ENCODE measurements at places on chromosomes 13 and 19.

GRCh38 chr19:33673258-33673875 lies 51.6 kb downstream of the CHST8 start:
- DNase-seq = no peak

- no peak for DNase-seq
Measured at GRCh38 chr13:23903906-23904280, 6.6 kb upstream of the C1QTNF9B start.

GRCh38 chr13:102440259-102440936 lies 38.5 kb upstream of the FGF14 start:
- no peak for DNase-seq

DNA sequence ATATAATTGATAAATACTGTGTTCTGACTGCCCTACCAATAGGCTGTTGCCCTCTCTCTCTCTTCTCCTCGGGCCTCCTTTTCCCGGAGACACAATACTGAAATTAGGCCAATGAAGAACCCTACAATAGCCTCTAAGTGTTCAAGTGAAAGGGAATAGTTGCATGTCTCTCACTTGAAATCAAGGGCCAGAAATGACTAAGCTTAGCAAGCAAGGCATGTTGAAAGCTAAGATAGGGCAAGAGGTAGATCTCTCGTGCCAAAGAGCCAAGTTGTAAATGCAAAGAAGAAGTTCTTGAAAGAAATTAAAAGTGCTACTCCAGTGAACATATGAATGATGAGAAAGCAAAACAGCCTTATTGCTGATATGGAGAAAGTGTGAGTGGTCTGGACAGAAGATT lies 13.3 kb downstream of the KATNAL1 start:
- no peak for DNase-seq

DNA sequence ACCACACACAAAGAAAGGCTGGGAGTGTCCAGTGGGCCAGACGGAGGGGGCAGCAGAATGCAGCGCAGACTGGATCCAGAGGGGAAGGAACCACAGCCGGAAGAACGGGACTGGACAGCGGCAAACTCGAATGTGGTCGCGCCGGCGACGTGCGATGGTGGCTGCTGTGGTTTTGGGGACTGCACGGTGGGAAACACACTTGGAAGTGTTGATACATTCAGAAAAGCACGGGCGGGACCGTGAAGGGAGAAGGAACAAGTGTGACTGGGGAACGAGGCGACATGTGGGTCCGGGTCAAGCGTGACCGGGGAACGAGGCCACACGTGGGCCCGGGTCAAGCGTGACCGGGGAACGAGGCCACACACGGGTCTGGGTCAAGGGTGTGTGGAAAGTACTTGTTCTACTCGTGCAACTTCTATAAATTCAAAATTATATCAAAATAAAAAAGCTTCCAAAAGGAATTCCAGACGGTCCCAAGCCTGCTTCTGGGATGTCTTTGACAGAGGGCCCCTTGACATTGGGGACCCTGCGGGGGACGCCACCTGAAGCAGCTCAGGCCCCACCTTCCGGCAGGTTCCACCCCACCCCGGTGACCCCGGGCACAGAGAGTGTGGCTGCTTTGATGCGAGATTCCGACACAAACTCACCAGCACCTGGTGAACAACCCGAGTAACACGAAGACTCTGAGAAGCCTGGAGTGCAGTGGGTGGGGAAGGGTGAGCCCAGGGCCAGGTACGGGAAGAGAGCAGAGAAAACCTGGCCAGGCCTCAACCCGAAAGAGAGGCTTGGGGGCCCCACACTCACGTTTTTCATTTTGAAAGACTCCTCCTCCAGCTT lies 25.1 kb upstream of the C13orf46 start:
- DNase-seq = no peak

DNA sequence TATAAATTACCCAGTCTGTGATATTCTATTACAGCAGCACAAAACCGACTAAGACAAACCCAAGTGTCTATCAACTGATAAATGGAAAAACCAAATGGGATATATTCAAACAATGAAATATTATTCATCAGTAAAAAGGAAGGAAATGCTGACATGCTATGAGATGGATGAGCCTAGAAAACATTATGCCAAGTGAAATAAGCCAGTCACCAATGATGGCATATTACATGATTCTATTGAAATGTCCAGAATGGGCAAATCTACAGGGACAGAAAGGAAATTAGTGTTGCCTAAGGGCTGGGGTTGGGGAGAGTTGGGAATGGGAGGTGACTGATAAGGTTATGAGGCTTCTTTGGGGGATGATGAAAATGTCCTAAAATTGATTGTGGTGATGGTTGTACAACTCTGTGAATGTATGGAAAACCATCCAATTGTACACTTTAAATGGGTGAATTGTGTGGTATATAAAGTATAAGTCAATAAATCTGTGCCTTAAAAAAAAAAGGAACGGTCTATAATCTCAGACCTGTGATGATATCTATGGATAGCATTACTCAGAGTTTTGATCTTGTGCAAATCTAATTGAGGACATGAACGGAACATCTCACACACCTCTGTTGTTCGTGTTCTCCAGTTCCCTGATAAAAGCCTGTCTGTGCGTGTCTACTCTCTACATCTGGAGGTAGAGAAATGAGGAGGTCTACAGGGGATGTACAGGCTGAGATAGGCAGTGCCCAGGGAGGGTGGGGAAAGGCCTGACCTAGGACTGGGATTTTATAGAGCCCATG lies 49.0 kb downstream of the TNFRSF19 start:
- DNase-seq = peak; percentile 8

Data from inflammatory macrophage treated with lipopolysaccharide for 1 hour (primary cell).